Stimulated activated CD8-positive, alpha-beta memory T cell treated with anti-CD3 and anti-CD28 coated beads, Interleukin-4, amount 100 ng/mL, for 4 hours (primary cell): ENCODE measurements at places on chromosomes 1 and 21.

GRCh38 chr1:182325339-182325738, 66.3 kb downstream of the GLUL start:
- DNase-seq = no peak

DNA sequence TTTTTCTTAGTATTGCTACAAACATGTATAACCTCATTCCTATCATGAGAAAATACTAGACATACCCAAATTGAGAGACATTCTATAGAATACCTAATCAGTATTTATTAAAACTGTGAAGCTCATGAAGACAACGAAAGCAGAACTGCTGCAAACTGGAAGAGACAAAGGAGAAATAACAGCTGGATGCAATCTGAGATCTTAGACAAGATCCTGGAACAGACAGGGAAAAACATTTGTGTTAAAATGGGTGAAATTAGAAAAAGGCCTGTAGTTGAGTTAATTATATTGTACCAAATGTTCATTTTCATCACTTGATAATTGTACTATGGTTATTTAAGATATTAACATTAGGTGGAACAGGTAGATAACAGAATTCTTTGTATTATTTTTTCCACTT, 392.0 kb downstream of the PLPP3 start:
- DNase-seq = no peak

GRCh38 chr1:207941665-207942064, 30.7 kb upstream of the CD34 start:
- DNase-seq = no peak

DNA sequence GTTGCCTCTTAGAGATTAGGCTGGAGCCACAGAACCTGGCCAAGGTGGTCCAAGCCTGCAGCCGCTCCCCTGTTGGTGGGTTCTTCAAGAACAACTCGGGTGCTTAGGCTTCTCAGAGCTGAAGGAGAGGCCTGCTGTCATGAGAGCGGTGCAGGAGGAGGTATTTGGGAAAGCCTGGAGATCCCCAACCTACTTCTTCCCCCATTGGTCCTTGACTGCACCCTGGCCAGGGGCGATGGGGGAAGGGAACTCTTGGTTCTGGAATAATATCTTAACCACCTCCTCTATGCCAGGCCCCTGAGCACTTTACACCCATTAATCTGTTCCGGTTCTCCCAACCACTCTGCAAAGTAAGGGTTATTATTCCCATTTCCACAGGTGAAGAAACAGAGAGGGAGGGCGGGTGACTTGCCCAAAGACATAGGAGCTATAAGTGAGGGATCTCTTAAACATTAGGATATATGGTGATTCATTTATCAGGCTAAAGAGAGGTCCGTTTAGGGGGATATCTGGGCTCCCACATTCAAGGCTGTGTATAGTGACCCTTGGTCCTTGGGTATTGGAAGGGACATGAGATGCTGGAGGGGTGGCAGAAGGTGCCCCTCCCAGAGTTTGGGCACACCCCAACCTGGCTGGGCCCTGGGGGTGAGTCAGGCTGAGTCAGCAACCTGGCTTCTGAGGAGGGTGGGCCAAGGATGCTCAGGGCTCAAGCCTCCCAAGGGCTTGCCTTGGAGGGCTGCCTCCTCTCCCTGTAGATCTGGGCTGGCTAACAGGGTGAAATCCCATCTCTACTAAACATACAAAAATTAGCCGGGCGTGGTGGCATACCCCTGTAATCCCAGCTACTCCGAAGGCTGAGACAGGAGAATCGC, 5.2 kb downstream of the TRNP1 start:
- DNase-seq = no peak

- DNase-seq = no peak
Measured at GRCh38 chr1:156246241-156246780, 1.5 kb downstream of the PAQR6 start.

DNA sequence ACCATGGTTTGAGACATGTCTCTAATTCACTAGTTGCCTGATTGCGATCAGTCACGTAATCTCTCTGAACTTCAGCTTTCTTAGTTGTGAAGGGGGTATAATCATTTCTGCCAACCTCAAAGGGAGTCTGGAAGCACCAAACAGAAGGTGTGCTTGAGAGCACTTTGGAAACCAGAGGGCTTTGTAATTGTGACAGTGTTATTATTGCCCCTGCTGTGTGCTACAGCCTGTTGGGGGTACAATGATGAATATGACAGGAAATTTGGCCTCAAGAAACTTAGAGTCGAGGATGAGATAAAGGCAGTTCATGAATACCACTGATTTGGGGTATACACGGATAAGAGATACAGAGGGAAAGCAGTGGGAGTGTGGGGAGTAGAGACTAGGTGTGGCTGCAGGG, 150.2 kb upstream of the CD34 start:
- DNase-seq = no peak

GRCh38 chr1:228015276-228016180, 8.7 kb downstream of the WNT3A start:
- DNase-seq = no peak

GRCh38 chr1:46580140-46580903, 23.7 kb downstream of the MKNK1 start:
- no peak for DNase-seq

DNA sequence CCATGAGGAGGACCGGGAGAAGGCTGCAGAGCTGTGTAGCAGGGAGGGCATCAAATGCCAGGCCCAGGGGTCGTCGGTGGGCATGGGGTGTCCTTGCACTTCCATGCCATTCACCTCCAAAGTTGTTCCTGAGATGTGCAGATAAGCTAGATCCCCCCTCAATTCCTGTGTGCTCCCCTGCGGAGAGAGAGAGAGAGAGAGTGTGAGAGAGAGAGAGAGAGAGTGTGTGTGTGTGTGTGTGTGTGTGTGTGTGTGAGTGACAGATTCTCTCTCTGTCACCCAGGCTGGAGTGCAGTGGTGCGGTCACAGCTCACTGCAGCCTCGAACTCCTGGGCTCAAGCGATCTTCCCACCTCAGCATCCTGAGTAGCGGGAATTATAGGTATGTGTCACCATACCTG, 16.4 kb downstream of the SPSB1 start:
- DNase-seq = no peak

DNA sequence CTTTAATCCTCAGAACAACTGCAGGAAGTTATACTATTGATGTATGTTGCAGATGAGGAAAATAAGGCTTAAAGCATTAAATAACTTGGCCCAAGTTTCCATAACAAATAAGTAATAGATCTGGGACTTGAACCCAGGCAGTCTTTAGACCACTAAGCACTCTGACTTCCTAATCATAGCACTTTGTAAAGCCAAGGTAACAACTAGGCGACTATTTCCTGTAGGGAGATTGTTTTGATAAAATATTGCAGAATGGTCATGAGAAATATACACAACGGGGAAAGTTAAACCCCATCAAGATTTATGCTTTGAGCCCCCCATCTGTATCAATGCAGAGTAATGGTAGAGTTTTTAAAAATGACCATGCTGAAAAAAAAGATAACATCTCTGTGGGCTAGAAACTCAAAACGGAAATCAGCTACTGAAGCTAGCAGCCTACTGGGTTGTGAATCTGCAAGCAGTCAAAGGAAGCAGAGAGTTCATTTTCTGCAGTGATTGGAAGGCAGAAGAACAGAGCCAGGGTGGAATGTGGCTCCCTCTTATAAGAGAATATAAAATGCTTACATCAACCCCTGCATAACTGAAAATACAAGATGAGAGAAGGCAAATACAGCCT, 111.2 kb upstream of the OLIG2 start:
- DNase-seq = no peak

DNA sequence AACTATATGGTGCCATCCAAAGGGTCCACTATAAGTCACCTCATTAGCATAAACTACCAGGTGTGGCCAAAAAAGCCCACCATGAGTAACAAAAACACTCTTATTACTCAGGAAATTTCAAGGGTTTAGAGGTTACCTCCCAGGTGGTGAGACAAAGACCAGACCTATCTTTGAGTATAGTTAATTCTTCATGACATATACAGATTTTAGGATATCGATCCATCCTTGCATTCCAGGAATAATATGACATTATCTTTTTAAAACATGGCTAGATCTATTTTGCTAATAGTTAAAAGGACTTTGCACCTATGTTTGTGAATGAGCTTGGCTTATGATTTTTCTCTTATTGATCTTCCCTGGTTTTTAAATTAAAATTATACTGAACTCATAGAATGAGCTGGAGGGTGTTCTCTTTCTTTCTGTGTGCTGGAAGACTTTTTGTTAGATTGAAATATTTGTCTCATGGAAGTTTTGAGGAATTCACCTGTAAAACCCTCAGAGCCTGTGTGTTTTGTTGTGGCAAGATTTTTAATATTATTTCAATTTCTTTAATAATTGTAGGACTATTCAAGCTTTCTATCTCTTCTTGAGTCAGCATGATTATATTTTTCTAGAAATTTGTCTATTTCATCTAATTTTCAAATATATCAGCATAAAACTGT, 138.7 kb upstream of the SLC45A1 start:
- DNase-seq = no peak

- no peak for DNase-seq
Measured at GRCh38 chr1:226135059-226135651, 51.4 kb downstream of the ACBD3 start.

DNA sequence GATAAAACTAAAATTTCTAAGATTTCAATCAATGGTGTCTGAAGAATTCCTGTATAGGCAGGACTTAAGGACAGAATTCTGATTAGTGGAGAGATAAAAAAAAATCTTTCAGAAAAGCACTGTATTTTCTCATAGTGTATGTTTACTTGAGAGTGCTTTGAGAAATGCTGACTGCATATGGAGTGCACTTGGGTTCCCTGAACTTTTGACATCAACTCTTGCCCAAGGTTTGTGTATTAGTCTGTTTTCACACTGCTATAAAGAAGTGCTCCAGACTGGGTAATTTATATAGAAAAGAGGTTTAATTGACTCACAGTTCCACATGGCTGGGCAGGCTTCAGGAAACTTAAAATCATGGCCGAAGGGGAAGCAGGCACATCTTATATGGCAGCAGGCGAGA, 275.0 kb downstream of the LRRC40 start:
- no peak for DNase-seq

GRCh38 chr1:118785246-118785645, 202.9 kb downstream of the TBX15 start:
- no peak for DNase-seq

GRCh38 chr1:21815724-21816321, 3.8 kb downstream of the LDLRAD2 start:
- no peak for DNase-seq

GRCh38 chr21:29125191-29125590, 5.3 kb upstream of the MAP3K7CL start:
- DNase-seq = no peak

- DNase-seq = no peak
Measured at GRCh38 chr1:184050636-184051035, 894 bp upstream of the TSEN15 start.

- DNase-seq = no peak
Measured at GRCh38 chr1:35505911-35506798, 51.0 kb downstream of the KIAA0319L start.

DNA sequence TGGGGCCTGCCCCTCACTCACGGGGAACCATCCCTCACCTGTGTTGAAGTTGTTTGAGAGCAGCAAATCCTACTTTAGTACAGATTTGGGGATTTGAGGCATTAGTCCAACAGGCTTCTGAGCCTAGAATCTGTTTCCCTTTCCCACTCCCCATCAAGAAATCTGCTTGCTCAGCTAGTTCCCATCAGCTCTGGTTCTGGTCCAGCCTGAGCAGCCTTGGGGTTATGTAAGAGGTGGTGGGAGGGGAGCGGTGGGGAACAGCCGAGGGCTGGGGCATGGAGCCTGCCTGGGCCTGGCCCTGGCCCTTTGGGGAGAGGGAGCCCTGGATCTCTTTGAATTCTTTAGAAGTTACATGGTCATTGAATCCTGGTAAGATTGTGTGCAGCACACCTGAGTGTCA, 4.1 kb downstream of the GSTM5 start:
- no peak for DNase-seq

DNA sequence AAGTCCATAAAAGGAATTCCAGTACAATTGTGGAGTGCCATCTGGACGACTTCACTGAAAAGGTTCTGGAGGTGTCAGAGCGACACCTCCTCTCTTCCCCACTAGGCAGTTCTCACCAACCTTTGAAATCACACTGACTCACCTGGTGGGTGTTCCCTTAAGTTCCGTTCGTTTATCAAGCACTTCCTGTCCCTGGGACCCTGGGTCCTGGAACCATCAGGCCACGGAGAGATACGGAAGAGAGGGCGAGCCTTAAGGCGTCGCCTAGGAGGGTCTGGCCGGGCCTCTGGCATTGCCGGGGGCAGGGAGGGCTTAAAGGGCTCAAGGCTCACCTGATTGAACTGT, 317 bp downstream of the SPAG17 start:
- DNase-seq = no peak

- DNase-seq = no peak
Measured at GRCh38 chr1:201807958-201808632, 20.9 kb upstream of the IPO9 start.

DNA sequence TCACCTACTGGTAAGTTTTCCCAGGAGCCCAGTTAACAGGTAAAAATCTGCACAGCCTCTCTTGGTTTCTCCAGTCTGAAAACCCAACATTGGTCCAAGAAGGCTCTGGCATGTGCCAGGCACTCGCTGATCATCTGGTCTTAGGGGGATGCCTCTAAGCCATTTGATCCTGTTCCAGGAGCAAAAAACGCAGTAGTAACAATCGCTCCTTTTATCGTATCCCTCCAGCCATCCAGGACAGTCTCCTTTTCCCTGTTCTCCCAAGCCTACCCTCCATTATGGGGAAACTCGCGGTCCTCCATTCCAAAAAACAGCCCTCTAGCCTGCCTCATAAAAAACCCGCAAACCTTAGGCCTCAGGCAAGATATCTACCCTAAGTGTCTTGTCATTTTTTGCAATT, 56.2 kb downstream of the ODF2L start:
- DNase-seq = no peak

- no peak for DNase-seq
Measured at GRCh38 chr1:241644259-241644658, 4.1 kb upstream of the CHML start.

- no peak for DNase-seq
Measured at GRCh38 chr1:68819190-68819829, 322.4 kb upstream of the DEPDC1 start.

DNA sequence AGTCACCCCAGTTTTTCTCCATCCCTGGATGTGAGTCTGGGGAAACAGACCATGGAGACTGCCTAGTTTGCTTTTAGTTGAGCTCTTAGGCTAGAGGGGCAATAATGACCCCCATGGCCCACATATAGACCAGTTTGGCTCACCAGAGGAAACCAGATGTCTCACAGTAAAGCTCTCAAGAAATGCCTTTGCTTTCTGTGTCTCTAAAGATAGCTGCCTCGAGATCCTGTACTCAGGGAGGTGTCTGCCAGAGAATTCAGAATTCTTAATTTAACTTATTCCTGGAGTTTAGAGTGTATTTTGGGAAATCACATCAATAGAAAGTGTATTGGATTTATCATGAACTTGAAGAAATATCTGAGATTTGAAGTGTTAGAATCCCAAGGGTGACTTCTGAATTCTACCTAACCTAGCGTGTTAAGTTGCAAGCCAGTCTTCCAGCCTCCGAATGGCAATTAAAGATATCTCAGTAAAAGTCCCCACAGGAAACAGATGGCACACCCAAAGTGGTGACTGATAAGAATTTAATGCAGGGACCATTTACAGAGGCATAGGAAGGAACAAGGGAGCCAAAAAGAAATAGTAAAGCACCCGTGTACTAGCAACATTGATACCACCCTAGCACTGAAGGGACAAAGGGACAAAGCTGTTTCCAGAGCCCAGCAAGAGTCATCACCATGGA, 37.1 kb downstream of the STYXL2 start:
- DNase-seq = no peak

GRCh38 chr1:212498283-212499040, 65.7 kb downstream of the NENF start:
- no peak for DNase-seq

GRCh38 chr1:207861442-207862177, 49.3 kb downstream of the CD34 start:
- no peak for DNase-seq
